ENCODE measurements at places on chromosomes 13 and 19.

DNA sequence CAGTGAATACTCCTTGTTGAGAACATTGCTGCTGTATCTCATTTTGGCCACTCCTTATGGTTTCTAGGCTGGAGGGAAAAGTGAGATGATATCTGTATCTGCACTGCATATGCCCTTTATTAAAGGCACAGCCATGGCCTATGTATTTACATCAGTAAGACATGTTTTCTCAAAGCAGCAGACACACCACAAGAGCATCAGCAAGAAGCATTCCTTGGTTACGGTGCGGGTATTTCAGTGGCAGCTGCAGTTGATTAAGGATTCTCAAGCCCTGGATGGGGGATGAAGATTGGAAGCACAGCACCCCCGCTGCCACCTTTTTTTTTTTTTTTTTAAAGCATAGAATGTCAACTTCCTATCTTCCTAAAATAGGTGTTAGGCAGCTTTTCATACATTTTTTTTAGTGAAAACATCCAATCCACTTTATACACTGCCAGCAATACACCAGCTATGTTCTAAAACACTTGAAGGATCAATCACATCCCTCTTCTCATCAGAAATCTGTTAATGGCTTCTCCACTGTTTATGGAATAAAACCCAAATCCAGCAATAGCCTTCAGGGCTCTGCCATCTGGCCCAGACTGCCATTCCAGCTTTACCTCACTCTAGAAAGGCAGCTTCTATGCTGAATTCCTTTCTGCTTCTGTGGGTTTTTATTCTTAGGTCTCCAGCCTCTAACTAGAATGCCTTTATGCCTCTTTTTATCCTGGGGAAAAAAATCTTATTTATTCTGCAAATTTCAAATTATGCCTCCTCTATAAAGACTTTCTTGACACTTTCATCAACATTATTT lies 331.0 kb downstream of the DNAJC15 start:
- DNase-seq, result no peak

- DNase-seq, result no peak
Observed at GRCh38 chr19:42424345-42424707, 2.9 kb downstream of the LIPE start.

GRCh38 chr13:46866150-46866549 lies 30.7 kb downstream of the HTR2A start:
- peak; percentile 48 for DNase-seq

- DNase-seq, result no peak
Observed at GRCh38 chr13:24134231-24134630, 26.3 kb upstream of the SPATA13 start.

DNA sequence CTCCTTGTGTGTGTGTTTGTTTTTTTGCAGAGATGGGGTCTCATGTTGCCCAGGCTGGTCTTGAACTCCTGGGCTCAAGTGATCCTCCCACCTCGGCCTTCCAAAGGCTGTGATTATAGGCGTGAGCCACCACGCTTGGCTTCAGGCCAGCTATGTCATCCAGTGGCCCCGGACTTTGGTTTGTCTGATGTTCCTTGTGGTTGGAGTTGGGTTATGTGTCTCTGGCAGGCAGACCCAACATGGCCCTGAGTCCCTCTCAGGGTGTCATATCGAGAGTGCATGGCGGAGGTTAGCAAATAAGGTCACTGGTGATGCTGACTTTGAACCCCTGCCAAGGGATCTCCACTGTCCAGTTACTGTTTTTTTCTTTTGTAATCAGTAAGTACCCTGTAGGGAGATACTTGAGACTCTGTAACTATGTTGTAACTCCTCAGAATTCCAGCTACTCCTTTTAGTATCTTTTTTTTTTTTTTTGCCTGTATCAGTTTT lies 37.3 kb downstream of the SMARCA4 start:
- no peak for DNase-seq

DNA sequence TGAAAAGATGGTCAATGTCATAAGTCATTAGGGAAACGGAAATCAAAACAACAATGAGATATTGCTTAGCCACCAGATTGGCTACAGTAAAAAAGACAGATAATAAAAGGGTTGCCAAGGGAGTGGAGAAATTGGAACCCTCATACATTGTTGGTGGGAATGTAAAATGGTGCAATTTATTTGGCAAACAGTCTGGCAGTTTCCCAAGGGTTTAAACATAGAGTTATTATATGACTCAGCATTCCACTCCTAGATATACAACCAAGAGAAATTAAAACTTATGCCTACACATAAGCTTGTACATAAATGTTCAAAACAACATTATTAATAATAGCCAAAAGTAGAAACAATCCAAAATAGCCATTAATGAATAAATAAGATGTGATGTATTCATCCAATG lies 9.9 kb upstream of the ZNF227 start:
- DNase-seq, result no peak

- peak; percentile 64 for DNase-seq
Observed at GRCh38 chr13:33751151-33751550, 66.8 kb upstream of the RFC3 start.

DNA sequence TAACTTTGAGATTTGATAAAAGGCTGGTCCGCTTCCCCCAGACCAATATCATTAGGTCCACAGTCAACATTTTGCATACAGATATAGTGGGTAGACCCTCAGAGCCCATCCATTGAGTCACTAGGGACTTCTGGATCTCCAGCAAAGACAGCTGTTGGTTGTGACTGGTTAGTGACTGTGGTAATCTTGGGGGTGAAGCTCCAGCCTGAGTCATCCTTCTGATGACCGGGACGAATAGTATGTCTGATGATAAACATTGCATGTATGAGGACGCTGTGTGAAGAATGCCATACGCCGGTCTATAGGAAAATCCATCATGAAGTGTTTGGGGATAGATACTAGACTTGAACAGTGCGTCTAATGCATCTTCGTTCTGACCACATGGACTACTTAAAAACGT lies 307.0 kb downstream of the UQCRFS1 start:
- DNase-seq, result peak; percentile 62

- no peak for DNase-seq
Observed at GRCh38 chr19:18121166-18121565, 23.6 kb downstream of the MAST3 start.

- DNase-seq, result no peak
Observed at GRCh38 chr19:53041366-53041765, 3.2 kb upstream of the ERVV-2 start.

DNA sequence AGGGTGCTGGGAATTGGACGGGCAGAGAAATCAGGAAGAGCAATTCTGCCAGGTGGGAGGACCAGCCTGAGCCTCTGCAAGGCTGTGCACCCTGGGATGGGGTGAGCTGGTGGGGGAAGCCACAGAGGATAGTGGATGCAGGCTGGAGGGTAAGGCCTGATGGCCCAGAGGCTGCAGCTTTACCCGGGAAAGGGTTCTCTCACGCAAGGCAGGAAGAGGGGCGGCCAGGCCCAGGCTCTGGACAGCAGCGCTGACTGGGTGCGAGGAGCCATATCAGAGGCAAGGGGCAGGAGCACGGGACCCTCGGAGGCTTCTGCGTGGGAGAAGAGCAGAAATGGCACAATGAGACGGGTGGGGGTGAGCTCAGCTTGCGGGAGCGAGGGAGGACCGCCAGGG lies 104.6 kb downstream of the SOX1 start:
- no peak for DNase-seq

DNA sequence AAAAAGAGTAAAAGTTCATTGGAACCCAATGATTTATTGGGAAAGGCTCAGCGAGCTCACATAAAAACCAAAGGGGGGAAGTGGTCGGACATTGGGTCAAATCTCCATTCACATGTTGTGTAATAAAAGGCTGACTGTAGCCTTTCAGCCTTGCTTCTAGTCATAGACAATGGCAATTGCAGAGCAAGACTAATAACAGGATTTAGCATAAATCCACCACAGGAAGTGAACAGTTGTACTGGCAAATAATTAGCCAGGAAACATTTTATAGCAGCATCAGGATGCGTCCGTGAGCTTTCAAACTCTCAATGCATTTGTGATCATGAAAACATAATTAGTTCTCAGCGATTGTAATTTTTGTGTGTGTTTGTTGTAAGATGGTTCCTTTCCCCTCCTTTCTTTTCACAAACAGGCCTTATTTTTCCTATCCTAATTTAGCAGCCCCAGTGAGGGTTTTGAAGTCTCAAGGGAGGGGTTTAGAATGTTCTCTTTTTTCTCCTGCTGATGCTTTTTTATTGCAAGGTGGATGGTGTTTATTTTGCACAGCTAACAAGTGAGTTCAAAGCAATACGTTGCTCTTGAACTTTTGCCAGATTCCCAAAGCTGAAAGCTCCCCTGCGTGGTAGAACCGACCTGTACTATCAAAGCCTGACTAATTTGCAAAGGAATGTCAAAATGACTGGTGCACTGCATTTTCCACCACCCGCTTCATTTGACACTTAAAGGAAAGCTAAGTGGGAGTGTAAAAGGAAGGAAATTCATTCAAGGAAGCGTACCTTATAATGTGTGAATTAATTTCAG lies 105.6 kb downstream of the SPRY2 start:
- DNase-seq, result no peak

- DNase-seq, result no peak
Observed at GRCh38 chr19:38663957-38664502, 16.6 kb downstream of the ACTN4 start.

DNA sequence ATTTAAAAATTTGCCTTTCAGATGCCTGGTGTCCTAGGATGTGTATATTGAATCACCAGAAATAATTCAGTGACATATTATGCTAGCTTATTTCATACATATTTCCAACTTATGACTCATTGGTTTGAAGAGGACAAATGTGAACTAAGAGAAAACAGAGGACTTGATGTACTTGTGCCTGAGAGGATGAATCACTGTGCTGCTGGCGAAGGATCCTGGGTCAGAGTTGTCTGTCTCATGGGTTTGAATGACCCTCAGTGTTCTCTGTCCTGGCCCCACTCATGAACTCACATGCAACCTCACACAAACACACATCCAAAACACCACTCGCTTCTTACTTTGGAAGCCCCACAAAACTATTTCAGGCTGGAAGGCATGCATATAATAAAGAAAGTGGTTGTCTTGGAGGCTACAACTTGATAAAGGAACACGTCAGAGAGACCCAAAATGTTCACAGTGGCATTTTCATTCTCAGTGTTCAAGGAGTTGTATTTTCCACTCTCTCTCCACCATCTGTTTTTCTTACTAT lies 129.0 kb upstream of the SPRY2 start:
- no peak for DNase-seq

- no peak for DNase-seq
Observed at GRCh38 chr13:64074971-64075474, 2659.4 kb upstream of the PCDH20 start.

DNA sequence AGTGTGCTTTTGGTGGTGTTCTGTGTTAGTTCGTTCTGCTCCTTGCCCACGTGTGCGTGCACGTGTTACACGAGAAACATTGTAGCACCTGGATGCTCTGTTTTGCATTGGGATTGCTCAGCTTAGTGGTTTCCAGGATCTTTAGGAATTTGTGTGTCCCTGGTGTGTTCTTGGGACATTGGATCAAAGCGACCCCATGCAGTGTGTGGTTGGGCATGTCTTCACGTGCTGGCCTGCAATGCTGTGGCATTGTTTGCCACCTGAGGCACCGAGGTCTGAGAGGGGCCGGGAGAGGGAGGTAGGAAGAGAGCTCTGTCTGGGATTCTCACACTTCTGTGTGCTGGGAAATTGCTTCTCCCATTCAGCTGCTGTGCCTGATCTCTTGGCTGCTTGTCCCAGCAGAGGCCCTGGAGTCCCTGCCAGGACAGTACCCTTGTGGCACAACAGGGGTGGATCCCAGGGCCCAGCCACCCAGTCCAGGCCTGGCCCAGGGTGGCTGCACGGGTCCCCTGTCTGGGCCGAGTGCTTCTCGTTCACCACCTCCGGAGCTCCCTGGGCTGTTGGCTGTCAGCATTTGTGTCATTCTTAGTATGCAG lies 11.3 kb downstream of the PLEKHJ1 start:
- no peak for DNase-seq

DNA sequence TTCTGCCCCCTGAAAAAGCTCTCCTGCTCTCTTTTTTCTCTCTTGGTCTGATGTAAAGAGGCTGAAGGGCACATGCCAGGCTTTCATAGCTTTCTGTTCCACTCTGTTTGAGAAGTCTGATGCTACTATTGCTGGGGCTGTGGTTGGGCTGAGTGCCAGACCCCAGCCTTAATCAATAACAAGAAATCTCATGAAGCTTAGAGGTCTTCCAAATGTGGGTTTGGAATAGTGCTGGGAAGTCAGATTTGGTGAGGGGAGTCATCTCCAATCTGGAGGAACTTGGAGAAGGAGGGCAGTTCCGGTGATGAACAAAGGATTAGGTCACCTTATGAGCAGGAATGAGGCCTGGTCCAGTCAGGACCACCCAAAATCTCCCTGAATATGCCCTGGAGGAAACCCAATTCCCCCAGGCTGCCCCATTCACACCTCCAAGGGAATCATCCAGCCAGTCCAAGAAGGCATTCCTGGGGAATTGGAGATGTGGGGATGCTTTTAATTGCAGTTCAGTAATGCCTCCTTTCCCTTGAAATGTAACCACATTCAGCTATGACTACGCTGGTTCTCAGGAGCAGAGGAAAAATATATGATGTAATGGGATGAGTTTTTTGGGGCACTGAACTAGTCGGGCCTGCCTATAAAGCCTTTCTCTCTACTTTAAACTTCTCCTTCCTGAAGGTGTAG lies 102.0 kb downstream of the STARD13 start:
- peak; percentile 53 for DNase-seq

DNA sequence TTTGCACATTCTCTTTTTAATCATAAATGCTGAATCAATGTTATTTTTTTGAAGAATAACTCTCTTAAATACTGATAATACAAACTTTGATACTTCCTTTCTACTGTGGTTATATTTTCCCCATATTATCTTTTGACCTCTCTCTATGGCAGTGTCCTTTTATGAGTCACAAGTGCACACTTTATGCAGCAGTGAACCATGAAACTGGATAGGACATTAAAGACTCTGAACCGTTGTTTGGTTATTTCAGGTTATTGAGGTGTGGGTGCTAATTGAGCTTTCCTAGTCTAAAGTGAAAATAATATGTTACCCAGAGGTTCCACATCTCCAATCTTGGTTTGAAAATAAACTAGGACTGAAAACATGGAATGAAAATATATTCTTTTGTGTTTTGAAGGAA lies 71.4 kb downstream of the DGKH start:
- DNase-seq, result no peak

GRCh38 chr19:15038294-15038693 lies 11.0 kb upstream of the CASP14 start:
- DNase-seq, result no peak

- no peak for DNase-seq
Observed at GRCh38 chr13:80036845-80037504, 304.0 kb downstream of the SPRY2 start.

DNA sequence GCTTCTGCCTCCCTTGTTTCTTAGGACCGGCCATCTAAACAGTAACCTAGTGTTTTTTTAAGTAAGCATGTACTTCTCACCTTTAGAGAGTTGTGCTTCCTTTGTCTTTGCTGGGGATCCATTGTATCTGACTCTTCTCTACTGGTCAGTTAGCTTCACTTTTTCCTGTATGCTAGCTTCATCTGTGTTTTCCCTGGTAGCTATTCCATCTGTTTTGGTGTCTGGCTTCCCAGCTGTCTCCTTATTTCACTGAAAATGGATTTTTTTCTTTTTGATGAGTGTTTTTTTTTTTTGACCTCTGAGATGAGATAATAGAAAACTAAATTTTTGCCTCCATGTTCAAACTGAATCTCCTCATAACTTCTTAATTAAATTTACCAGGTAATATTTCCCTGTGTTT lies 637.0 kb upstream of the SLC10A2 start:
- no peak for DNase-seq

GRCh38 chr13:91017031-91017668 lies 330.3 kb upstream of the MIR17HG start:
- peak; percentile 54 for DNase-seq

- DNase-seq, result no peak
Observed at GRCh38 chr13:109214393-109214792, 572.0 kb downstream of the IRS2 start.

Measured in AG08395 (cell line).